GM20000 (cell line): ENCODE measurements at places on chromosomes 5 and 9.

GRCh38 chr5:522116-522515 lies 2.1 kb downstream of the SLC9A3 start:
- no peak for DNase-seq

- DNase-seq = no peak
Measured at GRCh38 chr5:158375531-158375930, 516.6 kb upstream of the CLINT1 start.

DNA sequence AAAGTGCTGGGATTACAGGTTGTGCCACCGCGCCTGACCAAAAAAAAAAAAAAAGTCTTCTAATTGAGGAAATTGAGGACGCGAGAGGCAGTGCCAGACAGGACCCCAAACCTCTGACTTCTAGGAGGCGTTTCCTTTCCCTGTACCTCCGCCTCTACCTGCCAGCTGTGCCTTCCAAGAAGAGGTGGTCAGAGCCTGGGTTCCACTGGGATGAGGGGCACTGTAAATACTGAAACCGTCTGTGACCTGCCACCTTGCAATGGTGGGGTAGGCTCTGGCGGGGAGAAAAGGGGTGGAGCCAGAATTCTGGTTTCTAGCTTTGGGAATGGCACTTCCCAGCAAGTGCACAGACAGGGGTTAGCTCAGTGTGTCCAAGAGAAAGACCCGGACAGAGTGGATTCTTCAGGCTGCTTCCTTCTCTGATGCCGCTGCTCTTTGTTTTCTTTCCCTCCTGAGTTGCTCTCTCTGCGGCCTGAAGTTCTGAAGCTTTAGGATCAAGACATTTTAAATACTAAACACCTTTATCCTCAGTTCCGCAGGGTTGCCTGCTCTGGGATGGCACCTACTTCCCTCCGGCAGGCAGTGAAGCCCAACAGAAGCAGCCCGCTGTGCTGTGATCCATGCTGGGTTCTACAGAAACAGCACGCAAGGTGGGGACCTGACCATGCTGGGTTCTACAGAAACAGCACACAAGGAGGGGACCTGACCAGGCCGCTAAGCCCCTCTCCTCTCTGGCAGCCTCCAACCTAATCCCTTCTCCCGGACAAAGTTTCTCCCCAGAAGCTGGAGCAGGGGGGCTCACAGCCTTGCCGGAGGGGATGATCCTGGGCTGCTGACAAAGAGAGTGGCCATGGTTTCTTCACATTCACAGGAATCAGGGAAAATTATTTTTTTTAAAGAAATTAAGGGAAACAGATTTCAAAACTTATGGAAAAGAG lies 65.2 kb downstream of the OTULIN start:
- DNase-seq = no peak

GRCh38 chr9:136665111-136665703 lies 2.5 kb downstream of the EGFL7 start:
- DNase-seq = peak; percentile 84

GRCh38 chr5:101531026-101531425 lies 627.9 kb upstream of the ST8SIA4 start:
- no peak for DNase-seq

- peak; percentile 51 for DNase-seq
Measured at GRCh38 chr9:92965061-92965758, 17.9 kb downstream of the FGD3 start.

DNA sequence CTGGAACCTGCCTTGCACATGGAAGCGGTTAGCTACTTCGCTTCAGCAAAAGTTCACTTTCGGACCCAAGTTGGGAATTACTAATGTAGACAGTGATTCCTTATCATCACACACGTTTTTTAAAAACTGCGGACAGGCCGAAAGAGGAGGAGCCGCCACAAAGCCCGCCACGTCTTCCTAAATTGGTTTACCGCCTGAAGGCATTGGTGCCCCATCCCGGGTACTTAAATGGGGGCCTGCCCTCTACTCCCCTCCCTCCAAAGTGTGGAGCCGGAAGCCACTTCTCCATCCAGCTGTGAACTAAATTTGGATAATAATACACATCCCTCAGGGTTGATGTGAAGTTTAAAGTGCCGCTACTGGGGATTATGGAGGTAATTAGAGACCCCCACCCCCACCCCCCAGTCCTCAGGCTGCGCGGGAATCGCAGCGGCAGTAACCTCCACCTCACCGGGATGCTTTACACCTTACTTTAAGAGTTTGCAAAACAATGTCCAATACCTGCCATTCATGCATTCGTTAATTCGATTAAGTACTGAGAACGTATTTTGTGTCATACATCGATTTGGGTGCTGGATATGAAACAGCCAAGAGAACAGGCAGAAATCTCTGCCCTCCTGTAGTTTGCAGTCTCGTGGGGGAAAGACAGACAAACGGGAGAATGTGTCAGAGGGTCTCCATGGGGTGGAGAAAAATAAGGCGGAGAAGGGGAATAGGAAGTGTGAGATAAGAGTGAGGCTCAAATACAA lies 937 bp upstream of the MACROH2A1 start:
- no peak for DNase-seq

GRCh38 chr9:18606846-18607245 lies 132.9 kb downstream of the ADAMTSL1 start:
- DNase-seq = no peak

DNA sequence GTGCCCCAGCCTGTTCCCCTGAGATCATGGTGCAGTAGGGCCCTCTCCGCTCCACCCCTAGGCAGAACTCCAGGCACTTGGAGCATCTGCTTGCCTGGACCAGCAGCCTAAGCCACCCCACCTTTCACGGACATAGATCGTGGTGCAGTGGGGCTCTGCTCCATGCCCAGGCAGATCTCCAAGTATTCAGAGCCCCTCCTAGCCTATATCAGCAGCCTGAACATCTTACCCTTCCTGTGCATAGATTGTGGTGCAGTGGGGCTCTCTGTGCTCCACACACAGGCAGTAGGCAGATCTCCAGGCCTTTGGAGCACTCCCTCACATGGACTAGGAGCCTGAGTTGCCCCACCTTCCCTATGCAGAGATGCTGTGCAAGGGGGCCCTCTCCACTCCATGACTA lies 103.0 kb downstream of the GLIS3 start:
- DNase-seq = no peak

- peak; percentile 78 for DNase-seq
Measured at GRCh38 chr9:121071756-121072421, 2.9 kb upstream of the CNTRL start.

- DNase-seq = no peak
Measured at GRCh38 chr5:37717276-37717612, 122.6 kb downstream of the GDNF start.

GRCh38 chr5:146203872-146204192 lies 427 bp downstream of the RBM27 start:
- no peak for DNase-seq

GRCh38 chr5:171477101-171477500 lies 57.7 kb downstream of the FGF18 start:
- DNase-seq = no peak

DNA sequence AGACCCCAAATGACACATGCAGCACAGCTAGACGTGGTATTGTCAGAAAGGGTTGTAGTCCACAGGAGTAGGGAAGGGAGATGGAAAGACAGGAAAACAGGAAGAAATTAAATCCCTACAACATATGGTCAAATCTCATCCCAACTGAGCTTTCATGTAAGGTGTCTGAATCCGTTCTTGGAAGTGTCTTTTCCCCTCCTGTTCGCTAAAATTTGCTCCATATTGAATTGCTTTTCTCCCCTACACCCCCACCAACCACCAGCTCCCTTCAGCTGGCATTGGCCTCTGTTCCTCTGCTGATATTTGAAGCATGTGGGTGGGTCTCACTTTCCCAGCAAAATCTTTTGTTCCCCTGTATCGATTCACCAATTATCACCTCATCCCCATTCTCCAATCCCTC lies 376.2 kb upstream of the WWC1 start:
- no peak for DNase-seq

DNA sequence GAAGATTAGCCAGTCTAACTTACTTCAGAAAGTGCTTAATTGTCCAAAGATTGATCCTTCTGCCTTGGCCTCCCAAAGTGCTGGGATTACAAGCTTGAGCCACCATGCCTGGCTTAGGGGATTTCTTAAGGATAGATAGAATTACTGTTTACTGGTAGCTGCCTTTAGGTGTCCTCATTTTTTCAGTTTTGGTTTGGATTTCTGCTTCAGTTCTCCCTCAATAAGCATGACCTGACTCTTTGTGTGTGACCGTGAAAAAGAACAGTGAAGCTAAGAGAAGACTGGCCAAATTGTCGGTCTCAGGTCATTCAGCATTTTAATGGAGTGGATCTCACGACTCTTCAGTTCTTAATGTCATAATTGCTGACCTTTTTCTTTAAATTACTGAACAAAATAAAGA lies 22.9 kb upstream of the CMYA5 start:
- peak; percentile 10 for DNase-seq

- no peak for DNase-seq
Measured at GRCh38 chr9:72952381-72952690, 517 bp downstream of the ALDH1A1 start.

GRCh38 chr5:9197881-9198260 lies 348.0 kb downstream of the SEMA5A start:
- peak; percentile 56 for DNase-seq

- peak; percentile 11 for DNase-seq
Measured at GRCh38 chr5:147098233-147098790, 136.5 kb upstream of the STK32A start.

- no peak for DNase-seq
Measured at GRCh38 chr5:168467755-168468330, 18.4 kb upstream of the RARS1 start.

GRCh38 chr9:96871176-96871575 lies 16.9 kb upstream of the ZNF782 start:
- DNase-seq = no peak

DNA sequence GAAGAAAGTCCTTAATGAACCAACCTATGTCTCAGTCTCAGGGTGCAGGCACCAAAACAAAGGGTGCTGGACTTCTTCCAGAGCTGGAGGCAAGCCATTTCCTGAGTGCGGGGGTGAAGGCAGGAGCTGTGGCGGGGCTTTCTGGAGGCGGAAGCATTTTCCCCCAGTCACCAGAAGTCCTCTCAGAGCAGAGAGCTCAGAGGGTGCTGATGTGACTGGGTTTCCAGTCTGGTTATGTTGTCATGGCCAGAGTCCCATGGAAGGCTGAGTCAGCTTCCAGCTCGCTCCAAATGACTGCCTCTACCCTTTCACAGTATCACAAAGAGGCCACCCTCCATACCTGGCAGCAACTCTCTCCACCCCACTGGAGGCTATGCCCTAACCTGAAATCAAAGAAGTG lies 86.0 kb downstream of the TRPC7 start:
- no peak for DNase-seq

DNA sequence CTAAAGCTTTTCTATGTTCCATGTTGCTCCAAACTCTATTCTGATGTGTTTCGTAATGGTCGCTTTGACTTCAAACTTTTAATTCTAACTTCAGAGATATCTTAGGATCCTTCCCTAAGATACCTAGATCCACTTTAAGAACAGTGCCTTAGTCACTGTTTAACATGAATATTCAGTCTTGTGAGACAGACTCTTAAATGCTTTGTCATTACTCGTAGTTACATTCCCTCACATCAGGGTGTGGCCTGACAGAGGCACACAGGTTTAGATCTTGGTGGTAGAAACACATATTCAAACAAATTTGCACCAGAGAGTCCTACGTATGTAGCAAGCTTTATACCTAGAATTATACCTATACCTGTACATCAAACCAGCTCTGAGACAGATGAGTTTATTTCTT lies 687.0 kb upstream of the C9orf72 start:
- no peak for DNase-seq

- no peak for DNase-seq
Measured at GRCh38 chr9:20262611-20263010, 359.7 kb downstream of the MLLT3 start.

DNA sequence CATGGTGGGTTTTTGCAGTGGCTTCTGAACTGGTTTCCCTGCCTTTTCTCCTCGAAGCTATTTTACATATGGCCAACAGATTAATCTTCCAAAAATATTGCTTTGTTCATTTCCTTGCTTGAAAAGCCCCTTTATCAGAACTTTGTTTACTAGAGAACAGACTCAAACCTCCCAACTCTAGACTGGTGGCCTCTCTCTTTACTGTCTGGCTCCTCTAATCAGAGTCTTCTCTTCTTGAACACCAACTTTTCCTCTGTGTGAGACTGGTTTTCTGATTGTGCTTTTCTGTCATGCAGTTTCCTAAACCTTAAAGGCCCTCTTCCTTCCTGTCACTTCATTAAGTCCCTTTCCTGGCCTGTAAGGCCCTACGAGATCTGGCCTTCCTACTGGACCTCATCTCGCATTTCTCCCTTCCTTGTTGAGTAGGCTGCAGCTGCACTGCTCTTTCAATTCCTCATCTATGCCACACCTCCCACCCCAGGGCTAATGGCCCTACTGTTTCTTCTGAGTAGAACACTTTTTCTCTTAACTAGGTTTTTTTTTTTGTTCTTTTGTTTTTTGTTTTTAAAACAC lies 5.7 kb downstream of the C9orf43 start:
- DNase-seq = peak; percentile 78

- DNase-seq = no peak
Measured at GRCh38 chr5:37792975-37793631, 46.7 kb downstream of the GDNF start.

DNA sequence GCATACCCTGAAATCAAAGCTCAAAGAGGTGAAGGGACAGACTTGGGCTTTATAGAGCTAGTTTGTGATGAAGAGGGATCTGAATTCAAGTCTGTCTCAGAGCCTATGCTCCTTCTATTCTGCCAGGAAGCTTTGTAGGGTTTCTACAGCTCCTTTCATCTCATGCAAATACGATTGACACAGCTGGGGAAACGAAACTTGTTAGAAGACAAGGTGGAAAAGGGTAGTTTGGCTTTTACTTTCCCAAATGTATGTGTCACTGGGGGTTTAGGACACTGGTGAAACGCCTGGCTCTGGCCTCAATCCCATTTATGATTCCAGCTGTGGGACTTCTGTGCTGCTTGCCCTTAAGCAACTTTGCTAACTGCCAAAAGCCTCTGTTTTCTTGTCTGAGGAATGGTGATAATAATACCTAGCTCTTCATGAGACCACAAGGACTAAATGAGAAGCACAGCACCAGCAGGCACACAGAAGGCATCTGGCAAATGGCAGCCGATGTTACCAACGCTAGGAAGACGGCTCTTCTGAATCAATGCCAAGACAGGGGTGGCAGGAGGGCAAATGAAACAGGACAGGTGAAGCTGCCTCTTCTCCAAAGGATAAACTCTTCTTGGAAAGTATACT lies 70.3 kb upstream of the EQTN start:
- DNase-seq = peak; percentile 43
